ENCODE measurements at places on chromosomes 12 and 14.

DNA sequence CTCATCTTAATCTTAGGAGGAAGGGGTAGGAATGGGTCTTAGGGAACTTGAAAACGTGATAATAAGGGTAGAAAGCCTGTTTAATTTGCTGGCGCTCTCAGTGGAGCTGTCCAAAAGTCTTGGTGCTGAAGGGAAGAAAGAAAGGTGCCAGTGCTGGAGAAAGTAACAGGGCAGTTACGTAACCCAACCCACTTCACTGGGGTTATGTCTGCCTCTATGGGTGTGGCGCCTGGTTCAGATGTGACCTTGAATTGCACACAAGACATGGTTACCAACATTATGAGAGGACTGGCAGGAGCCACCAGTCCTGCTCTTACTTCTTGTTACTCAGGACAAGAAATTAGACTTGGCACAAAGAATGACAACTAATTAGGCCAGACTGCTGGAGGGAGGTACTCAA, 18.6 kb upstream of the GPATCH2L start:
- DNase-seq = peak; percentile 83

DNA sequence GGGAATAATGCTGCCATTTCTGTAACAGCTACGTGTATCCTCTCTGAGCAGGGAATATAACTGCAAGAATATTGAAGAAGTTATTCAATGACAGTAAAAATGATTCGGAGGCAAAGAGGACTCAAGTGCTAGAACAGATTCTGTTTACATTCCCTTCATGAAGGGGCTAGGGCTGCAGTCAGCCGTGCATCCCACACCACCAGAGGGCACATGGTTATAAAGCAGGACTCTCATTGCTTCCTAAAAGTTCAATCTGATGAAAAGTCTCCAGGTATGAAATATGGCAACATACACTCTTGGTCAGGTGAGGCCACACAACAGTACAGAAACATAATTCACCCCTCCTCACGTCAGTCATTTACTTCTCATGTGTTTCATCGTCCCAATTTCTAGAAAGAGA, 34.0 kb downstream of the TCHP start:
- peak; percentile 38 for DNase-seq

DNA sequence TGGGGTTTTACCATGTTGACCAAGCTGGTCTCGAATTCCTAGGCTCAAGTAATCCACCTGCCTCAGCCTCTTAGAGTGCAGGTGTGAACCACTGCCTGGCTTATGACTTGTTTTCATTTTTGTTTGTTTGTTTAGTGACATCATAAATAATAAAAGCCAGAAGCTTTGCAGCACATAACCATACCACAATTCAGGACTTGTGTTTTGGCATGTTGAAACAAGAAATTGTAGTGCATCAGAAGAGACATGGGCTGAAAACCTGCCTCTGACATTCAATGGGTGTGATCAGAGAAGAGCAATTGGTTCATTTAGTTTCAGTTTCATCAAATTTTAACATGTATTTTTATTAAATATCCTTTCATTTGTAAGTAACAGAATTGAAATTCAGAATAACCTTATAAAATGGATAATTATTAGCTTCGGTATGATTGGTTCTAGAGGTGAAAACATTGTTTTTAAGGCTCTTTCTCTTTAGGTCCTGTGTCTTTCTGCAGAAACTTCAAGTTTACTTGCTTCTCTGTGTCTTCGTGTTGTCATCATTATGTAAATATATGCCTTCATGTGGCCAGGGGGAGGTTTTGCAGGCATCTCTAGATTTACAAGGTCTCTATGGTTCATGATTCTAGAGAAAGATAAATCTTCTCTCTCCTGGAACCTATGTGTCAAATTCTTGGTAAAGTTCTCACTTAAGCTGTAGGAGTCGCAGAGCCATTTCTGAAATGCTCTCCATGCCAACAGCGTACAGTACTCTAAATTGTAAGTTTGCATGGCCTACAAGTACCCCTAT, 312.0 kb downstream of the KCNC2 start:
- DNase-seq = no peak

- no peak for DNase-seq
These were observed 13.1 kb downstream of the TMBIM4 start for GRCh38 chr12:66156654-66157053.

GRCh38 chr12:128830505-128830893, 6.7 kb upstream of the SLC15A4 start:
- no peak for DNase-seq

- DNase-seq = no peak
These were observed 20.7 kb downstream of the PLEK2 start for GRCh38 chr14:67391268-67391667.

DNA sequence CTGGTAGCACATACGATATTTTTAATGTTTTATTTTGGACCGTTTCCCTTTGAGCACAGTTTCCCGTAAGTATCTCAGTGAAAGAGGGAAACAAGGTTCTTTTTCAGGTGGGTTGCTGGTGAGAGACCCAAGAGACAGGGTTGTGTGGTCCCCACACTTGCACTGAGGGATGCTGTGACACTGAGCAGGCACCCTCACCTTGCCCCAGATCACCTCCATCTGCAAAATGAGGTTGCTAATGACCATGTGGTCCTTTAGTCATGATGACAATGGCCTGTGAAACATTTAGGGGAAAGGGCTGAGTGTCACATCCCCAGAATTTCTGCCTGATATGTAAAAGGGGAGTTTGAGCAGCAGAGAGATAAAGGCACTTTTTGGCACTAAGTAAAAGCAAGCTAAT, 4.3 kb downstream of the CCND2 start:
- DNase-seq = no peak

DNA sequence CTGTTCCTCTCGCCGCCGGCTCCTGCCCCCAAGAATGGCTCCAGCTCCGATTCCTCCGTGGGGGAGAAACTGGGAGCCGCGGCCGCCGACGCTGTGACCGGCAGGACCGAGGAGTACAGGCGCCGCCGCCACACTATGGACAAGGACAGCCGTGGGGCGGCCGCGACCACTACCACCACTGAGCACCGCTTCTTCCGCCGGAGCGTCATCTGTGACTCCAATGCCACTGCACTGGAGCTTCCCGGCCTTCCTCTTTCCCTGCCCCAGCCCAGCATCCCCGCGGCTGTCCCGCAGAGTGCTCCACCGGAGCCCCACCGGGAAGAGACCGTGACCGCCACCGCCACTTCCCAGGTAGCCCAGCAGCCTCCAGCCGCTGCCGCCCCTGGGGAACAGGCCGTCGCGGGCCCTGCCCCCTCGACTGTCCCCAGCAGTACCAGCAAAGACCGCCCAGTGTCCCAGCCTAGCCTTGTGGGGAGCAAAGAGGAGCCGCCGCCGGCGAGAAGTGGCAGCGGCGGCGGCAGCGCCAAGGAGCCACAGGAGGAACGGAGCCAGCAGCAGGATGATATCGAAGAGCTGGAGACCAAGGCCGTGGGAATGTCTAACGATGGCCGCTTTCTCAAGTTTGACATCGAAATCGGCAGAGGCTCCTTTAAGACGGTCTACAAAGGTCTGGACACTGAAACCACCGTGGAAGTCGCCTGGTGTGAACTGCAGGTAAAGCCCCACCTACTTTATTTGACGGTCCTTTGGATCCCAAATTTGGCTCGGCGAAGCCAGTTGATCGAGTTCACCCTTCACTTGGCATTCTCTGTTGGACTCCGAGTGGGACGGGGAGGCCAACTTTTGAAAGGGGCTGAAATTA, 1.5 kb downstream of the WNK1 start:
- DNase-seq = peak; percentile 88

- DNase-seq = no peak
These were observed 238.8 kb downstream of the PPFIA2 start for GRCh38 chr12:81520064-81520945.

GRCh38 chr12:14264316-14264715, 101.2 kb upstream of the ATF7IP start:
- DNase-seq = no peak
